ENCODE measurements at places on chromosomes 3 and 15.

DNA sequence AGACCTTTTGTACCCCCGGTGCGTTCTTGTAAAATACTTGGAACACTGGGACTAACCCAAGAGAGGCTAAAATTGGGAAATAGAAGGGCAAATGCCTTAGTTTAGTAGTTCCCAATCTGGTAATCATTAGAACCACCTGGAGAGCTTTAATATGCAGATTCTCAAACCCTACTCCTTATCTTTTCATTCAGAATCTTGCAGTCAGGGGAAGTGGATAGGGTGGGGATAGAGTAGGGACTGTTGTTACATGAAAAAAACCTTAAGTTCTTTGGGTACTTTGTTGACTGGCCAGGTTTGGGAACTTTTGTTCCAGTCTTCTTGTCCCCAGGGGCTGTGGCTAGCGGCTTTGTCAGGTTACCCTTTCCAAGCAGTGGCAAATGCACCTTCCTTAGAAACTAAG is 15.9 kb downstream of the MAPKBP1 start:
- DNase-seq = no peak

DNA sequence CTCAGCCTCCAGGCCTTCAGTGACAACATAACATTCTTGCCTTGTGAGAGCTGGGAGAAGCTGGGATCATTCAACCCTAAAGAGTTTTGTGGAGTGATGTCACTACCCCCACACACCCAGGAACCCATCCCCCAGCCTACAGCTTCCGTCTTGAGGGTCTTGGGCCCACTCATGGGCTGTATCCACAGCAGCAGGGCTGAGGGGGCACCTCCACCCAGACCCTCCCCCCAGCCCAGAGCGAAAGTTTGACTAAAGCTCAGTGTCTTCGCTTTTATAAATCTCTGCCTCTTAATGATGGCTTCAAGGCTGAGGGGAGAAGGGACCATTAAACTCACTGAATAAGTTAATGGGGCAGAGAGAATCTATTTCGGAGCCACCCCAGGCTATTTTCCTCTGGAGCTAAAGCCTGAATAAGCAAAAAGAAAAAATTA is 23.8 kb downstream of the NTRK3 start:
- DNase-seq = no peak

- DNase-seq = no peak
These were observed 444.2 kb upstream of the GOLIM4 start for GRCh38 chr3:168539909-168540308.

- no peak for DNase-seq
These were observed 36.4 kb downstream of the TAMM41 start for GRCh38 chr3:11810276-11810675.
